ENCODE measurements at places on chromosomes 6 and 20.

GRCh38 chr6:139519571-139520031, 145.2 kb upstream of the CITED2 start:
- H3K27me3 ChIP-seq: no peaks in the 10 kb centered on the region
- H3K4me1 ChIP-seq: peaks cover 15% of the 10 kb centered on the region
- no peak overlapping the region for H3K4me3 ChIP-seq
- no peaks in the 10 kb centered on the region for H3K36me3 ChIP-seq
- H3K27ac ChIP-seq: no peak overlapping the region

GRCh38 chr6:13368731-13369115, 40.4 kb upstream of the TBC1D7 start:
- no peak for DNase-seq
- H3K36me3 ChIP-seq: no peaks in the 10 kb centered on the region
- H3K27me3 ChIP-seq: no peaks in the 10 kb centered on the region
- H3K4me3 ChIP-seq: no peak overlapping the region
- peaks cover 3% of the 10 kb centered on the region for H3K4me1 ChIP-seq

- DNase-seq: no peak
- no peak within 1 kb of the TSS for H3K4me3 ChIP-seq
- H3K4me1 ChIP-seq: peaks cover 6% of the 10 kb centered on the region
- H3K36me3 ChIP-seq: no peaks in the 10 kb centered on the region
- no peak within 1 kb of the TSS for H3K27ac ChIP-seq
Observed at GRCh38 chr6:127576874-127577273, at the start of gene C6orf58. TSS of gene C6orf58 (plus strand) at chr6:127577174. CDS start at chr6:127577186, 12 bp downstream.

GRCh38 chr6:111534231-111534751, 51.3 kb upstream of the REV3L start:
- peaks cover 32% of the 10 kb centered on the region for H3K4me1 ChIP-seq
- DNase-seq: no peak
- H3K36me3 ChIP-seq: peaks cover 8% of the 10 kb centered on the region
- no peak overlapping the region for H3K27ac ChIP-seq

Measured in activated T-helper 2 cell treated with anti-CD3 and anti-CD28 coated beads, Interferon-gamma antibody, Interleukin-2, Interleukin-4, amounts not matched to agents 10 μg/mL and 5 μg/mL and 100 μg/mL, durations not matched to agents 14 hours and 24 hours and 36 hours (primary cell).